Activated CD8-positive, alpha-beta memory T cell treated with anti-CD3 and anti-CD28 coated beads for 24 hours (primary cell): ENCODE measurements at places on chromosomes 4 and X.

- DNase-seq: no peak
These were observed 9.2 kb downstream of the SPIN3 start for GRCh38 chrX:56986138-56986537.

DNA sequence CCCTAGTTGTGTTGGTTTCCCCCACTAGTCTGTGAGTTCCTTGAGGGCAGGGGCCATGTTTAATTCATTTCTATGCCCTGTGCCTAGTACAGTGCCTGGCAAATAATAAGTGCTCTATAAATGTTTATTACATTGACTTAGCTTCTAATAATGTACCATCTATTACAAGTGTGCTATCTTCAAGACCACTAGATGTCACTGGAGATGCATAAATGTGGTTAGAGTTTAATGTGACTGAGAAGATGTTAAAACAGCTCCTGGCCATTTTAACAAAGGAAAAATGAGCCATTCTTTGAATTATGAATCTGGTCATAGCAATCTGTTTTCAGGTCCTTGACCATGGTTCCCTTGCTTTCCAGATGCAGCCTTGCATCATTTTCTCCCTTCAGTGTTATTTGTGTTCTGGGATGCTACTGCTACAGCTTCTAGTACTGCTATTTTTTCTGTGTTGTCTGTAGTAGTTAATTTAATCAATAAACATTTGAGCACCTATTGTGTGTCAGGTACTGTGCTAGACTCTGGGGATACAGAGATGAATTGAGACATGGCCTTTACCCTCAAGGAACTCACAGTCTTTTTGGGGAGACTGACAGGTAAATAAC lies 43.2 kb downstream of the SLC9A6 start:
- no peak for DNase-seq

DNA sequence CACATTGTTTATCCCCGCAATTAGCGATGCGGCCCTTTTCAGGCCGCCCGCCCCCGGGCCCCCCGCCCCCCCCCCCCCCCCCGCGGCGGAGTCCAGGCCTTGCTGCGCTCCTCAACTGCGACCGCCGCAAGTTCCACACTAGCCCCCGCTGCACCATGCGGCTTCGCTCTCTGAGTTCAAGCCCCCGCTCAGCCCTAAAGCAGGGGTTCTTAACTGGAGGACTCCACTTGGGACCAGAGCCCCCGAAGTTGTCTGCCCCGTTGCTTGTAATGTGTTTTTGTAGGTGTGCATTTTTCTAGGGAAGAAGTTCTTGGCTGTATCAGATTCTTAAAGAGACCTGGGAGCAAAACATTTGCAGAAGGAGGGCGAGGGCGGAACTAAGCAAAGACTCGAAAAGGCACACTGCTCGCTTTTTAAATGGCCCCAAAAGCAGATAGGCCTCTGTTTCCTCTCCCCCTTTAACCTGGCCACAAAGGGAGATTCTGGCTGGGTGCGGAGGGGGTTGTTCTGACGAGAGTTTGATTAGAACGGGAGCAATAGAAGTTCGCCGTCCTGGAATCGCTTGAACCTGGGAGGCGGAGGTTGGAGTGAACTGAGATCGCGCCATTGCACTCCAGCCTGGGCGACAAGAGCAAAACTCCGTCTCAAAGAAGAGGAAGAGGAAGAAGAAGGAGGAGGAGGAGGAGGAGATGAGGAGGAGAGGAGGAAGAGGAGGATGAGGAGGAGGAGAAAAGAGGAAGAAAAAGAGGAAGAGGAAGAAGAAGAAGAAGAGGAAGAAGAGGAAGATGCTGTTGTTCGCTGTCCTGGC lies 2.3 kb upstream of the MSX1 start:
- no peak for DNase-seq

DNA sequence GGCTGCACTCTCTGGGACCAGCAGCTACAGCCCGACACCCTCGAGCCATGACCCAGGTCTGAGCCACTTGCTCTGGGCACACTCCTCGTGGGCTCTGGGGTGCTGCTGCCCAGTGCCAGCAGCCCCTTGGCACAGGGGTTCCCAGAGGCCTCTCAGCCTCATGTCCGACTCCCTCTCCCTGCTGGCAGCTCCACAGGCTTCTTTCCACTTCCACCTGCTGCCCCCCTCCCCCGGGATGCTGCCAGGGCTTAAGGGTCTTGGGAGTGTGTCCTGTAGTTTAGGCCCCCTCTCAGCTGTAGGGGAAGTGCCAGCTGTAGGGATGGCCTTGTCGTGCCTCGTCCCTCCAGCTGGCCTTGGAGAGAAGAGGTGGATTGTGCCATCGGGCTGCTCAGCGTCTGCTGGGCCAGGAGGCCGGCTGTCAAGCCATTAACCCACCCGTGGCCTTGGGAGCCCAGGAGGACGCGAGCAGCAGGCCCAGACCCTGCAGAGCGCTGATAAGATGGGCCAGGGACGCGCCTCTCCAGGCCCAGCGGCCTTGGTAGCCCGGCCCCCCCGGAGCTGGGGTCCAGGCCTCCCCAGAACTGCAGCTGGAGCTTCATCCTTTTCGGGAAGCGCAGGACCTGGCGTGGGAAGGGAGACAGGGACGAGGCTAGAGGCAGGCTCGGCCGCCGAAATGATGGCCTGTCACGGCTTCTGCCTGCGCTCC lies 1.0 kb upstream of the USP27X start:
- DNase-seq: no peak

- peak; percentile 67 for DNase-seq
These were observed 626.6 kb downstream of the MID1IP1 start for GRCh38 chrX:39427906-39428305.

GRCh38 chr4:139567159-139567870 lies 11.3 kb upstream of the SETD7 start:
- no peak for DNase-seq

DNA sequence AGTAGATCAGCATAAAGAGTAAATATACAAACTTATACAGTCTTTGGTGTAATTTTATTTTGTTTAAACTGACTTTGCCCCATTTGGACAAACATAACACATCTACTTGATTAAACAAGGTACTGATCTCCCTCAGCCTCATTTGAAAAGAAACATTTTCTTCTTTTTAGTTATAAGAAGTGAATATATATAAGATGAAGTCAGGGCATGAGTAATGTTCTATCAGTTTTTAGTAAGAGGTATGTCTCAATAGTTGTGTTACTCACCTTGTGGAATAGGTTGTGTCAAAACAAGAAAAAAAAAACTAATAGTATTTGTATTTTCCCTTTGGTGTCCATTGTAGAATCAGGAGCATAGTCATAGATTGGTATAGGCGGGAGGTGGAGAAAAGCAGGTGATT lies 327.4 kb downstream of the RPA4 start:
- no peak for DNase-seq

DNA sequence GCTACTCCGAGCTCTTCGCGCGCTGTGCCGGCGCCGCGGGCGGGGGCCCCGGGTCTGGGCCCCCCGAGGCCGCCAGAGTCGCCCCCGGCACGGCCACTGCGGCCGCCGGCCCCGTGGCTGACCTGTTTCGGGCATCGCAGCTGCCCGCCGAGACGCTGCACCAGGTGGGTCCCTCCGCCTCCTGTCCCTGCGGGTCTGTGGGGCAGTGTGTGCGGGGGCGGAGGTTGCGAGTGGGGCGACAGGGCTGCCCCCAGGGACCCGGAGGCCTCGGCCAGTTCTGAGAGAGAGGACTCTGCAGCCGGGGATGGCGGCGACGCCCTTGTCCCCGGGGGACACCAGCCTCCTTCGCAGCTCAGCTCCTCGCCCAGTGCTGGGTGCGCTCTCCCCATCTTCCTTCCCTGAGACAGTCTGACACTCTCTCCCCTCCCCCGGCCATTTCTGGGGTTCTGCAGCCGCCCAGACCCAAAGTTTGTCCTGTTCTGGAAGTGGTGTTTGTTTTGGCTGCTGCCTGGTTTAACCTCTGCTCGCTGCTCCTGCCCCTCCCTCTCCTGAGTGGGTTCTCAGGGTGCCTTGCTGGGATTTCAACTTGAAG lies 609 bp downstream of the REPS2 start:
- peak; percentile 58 for DNase-seq

DNA sequence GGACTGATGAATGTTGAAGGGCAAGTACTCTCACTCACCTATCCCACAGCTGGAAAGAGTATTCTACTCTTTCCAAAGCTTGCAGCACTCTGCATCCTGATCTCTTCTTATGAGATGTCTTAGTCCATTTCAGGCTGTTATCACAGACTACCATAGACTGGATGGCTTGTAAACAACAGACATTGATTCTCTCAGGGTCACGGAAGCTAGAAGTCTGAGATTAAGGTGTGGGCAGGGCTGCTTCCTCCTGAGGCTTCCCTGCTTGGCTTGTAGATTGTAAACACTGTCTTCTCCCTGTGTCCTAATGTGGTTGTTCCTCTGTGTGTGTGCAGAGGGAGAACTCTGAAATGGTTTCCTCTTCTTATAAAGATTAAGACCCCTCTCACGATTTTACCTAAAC lies 131.2 kb downstream of the MXRA5 start:
- DNase-seq: no peak

DNA sequence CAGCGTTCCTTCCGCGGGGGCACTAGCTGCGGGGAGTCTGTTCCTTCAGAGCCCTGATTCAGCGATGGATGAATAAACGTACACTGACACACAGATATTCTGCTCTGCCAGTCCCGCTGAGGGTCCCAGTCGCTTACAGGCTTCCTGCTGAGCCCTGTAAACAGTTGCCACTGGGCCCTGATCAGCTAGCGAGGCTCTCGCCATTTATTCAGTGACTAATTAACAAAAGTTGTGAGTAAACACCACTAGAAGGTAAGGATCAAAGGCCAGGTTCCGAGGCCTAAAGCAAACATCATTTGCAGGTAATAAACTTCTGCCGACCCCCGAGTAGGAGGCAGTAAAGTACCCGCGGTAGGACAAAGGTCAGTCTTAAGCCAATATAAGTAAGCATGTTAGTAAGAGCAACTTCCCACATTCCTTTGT lies 442.6 kb upstream of the GALNT7 start:
- no peak for DNase-seq

DNA sequence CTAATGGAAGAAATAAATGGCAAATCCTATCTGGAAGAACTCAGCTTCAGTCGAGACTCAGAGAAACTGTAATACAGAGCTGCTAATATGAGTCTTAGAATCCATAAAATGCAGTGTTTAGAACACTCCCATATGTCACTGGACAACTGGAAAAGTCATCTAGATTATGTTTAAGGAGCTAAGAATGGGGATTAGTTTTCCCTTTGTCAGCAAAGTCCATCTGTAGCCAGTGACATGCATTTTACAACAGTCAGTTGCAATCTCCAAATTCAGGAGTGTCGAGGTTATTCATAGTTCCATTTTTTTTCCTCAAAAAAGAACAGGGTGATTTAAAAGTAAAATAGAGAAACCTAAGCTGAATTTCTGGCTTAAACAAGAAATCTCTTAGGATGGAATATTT lies 516.6 kb upstream of the GALNT7 start:
- no peak for DNase-seq

- DNase-seq: no peak
These were observed 426.6 kb downstream of the ARHGAP24 start for GRCh38 chr4:85901500-85901899.

GRCh38 chr4:165199722-165200121 lies 7.6 kb upstream of the KLHL2 start:
- no peak for DNase-seq

DNA sequence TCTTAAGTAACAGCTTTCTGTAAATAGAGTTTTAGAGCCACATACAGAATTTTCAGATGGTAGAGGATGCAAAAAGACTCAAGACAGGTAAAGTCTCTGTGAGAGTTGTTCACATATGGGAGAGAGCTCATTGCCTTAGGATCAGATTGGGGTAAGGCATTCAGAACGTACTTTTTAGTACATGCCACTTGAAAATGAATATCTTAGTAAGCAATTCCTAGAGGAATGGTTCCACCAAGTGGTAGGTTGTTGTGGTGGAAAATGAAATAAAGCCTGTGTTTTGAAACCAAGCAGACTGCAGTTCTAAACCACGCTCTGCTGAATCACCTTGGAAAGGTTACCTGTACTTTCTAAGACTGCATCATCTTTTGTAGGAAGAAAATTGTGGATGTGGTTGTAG lies 547.0 kb upstream of the LCORL start:
- no peak for DNase-seq

- no peak for DNase-seq
These were observed 2.4 kb downstream of the XAGE3 start for GRCh38 chrX:52865343-52865998.

- DNase-seq: no peak
These were observed 84.0 kb upstream of the SCOC start for GRCh38 chr4:140289486-140289885.

DNA sequence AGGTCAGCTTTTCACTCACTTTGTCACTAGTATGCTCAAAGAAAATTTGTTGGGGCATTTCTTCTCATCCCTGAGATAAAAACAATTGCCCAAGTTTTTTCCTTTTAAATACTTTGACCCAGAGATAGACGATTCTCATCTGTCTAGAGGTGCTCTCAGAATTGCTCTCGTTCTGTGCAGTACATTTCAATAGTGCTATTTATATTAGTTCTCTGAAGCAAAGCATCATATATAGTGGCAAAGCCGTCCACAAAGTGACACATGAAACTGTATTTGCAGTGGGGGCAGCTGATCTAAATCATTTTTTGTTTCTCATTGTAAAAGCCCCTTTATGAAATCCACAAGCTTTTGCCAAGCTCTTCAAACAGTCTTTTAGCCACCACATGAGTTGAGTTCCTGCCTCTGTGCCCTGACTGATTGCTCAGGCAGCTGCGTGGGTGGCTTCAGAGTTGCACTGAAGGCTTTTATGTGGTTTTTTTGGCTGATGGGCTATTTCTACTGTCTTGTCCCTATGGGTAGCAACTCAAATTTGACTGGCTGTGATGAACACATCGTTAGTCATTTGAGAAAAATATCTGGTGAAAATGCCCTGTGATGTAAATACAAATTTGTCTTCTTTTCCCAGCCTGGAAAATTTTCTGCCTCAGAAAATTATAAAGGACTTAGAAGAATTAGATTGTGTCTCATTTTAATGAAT lies 119.1 kb upstream of the OTUD4 start:
- peak; percentile 83 for DNase-seq
